ENCODE measurements at places on chromosomes 1 and 21.

DNA sequence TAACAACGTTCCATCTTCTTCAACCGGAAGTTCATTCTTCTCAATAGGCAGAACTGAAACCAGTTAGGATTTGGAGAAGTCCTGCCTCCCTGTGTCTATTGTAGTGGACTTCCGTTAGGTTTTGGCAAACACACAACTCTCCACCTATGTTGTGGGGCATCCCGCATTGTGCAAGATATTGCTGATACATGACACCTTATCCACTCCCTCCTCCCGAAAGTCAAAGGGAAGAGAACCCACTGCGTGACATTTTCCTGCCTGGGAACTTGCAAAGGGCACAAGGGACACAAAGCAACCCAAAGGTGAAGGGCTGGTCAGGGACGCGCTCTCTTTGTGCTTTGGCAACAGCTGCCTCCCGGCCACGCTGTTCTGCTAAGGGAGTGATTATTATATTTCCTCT is 164.8 kb downstream of the TPR start:
- DNase-seq = no peak

- no peak for DNase-seq
Observed at GRCh38 chr1:48059289-48059688, 62.1 kb upstream of the TRABD2B start.

DNA sequence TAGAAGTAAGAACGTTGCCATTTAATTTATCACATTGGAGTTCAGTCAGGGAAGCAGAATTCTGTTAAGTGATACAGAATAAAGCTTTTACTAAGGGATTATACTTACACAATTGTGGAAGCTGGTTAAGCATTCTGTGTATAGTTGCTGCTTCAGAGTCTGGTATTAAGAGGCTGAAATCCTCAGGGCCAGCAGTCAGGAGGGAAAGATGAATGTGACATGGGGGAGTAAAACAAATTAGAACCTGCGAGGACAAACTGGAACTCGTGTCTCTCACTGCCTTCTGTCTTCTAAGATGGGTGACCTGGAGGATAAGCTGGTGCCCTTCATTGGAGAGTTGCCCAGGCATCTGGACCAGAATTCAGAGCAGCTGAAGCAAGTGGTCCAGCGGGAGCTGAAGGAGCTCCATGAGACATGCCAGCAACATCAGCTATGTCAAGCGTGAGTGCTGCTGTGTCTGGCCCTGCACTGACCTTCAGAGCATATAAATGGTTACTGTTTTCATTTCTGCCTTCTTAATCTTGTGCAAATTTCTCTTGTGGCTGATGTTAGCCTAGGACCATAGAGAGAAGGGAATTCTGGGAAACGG is 23.0 kb downstream of the MARK1 start:
- DNase-seq = no peak

GRCh38 chr1:14685078-14685477 is 86.6 kb downstream of the KAZN start:
- no peak for DNase-seq

DNA sequence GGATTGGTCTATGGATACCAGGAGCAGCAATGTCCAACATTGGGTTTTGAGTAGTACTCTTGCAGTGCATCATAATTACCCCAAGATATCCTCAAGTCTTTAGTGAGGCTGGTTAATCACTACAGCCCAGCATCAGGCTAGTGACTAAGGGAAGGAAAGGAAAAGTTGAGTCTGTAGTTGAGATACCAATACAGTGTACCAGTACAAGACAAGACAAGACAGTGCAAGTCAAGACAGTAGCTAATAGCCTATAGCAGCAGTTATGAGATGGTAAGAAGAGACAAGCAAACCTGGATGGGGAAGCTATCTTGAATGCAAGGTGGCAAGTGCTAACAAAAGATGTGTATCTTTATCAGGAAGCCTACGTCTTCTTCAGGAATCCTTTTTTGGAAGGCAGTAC is 13.3 kb upstream of the GNG12 start:
- DNase-seq = no peak

- no peak for DNase-seq
Observed at GRCh38 chr1:22861764-22862440, 110.8 kb downstream of the LACTBL1 start.

GRCh38 chr1:161905269-161905884 is 118.3 kb downstream of the OLFML2B start:
- peak; percentile 11 for DNase-seq

DNA sequence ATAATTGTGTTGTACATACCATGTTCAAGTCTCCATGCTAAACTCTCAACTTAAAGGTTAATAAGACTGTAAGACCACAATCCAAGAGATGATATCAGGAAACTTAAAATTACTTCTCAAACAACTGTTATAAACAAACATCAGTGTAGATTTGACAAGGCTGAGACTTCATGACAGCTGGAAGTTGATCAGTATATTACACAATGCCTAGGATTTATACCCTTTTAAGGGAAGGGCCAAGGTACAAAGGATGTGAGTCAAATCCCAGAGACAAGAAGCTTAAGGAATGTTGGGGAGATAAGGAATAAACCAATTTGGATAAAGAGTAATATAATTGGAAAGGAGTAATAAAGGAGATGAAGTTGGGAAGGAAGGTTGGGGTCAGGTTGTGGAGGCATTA is 98.8 kb downstream of the LBR start:
- DNase-seq = no peak

- DNase-seq = no peak
Observed at GRCh38 chr1:56910441-56910985, 55.3 kb downstream of the C8B start.

DNA sequence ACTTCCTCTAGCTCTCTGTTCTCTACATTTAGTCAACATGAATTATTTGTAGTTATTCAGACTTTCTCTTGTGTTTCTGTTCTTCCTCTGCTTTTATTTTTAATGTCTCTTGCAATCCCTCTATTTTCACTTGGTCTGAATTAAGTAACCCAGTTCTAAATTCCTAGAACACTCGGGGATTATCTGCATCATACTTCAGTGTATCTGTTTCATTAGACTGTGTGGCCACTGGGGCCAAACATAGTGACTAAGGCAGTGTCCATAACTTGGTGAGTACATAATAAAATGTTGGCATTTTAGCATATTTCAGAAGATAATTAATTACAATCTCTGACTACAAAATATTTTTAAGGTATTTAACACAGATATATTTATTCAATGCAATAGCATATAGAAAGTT is 1087.2 kb upstream of the B3GALT2 start:
- no peak for DNase-seq

DNA sequence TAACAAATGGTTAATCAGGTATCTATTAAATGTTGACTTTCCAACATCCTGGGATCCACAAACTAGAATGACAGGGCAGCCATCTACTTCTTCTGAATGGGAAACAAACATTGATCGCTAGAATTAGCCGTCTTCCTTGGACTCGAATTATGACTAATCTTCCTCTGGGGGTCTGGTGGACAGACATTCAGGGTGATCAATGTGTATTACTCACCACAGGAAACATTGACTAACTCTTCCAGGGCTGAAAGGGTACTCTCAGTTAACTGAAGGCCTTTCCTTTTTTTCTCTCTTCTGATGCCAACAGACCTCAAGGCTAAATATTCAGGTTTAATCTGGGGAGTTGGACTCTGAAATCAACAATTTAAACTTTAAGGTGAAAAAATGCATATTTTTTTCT is 9.5 kb downstream of the NOL9 start:
- DNase-seq = no peak

- DNase-seq = peak; percentile 6
Observed at GRCh38 chr1:189859385-189859977, 618.2 kb downstream of the BRINP3 start.

DNA sequence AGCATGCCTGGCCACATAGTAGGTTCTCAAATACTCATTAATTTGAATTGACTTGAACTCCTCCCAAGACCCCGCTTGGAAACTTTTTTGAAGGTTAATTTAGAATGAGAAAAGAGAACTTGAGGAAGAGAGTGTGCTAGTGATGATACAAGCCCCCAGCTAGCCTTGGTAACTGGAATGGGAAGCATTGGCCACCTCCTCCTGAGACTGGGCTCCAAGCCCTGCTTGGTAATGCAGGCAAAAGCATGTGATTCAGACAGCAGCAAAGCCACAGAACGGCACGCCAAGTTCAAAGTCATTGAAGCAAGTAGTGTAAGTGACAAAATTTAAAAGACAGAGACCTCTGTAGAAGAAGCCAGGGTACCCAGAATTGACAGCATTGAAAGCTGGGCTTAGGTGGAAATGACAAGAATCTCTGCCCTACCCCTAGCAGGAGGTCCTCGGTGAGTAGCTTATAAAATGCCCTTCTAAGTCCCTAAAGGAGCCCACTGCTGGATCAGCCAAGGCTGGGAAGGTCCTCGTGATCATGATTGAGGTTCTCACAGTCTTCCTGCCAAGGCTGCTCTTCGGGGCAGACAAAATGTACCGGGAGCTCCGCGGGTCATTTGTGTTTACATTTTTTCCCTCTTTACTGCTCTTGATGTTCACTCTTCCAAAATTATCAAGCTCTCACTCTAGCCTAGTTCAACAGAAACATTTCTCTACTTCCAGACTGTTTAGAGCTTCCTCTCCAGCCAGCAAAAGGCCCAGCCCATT is 99.4 kb downstream of the TSEN15 start:
- DNase-seq = no peak

DNA sequence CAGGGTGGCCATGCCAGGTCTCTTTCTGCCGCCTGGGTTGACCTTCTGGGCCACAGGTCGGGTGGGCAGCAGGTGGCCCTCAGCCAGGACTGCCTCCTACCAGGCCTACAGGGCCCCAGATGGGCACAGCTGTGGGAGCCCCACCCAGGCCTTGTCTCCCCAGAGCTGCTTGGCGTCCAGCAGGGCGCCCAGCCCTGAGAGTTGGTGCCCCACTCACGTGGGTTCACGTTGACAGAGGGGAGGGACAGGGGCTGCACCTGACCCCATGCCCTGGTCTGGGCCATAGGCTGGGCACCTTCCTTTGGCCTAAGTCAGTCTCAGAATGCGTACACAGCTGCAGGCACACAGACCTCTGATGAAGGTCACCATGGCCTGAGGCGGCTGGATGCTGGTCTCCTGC is 16.7 kb downstream of the PRDM16 start:
- DNase-seq = no peak

- DNase-seq = no peak
Observed at GRCh38 chr21:36928960-36929359, 37.5 kb downstream of the HLCS start.

DNA sequence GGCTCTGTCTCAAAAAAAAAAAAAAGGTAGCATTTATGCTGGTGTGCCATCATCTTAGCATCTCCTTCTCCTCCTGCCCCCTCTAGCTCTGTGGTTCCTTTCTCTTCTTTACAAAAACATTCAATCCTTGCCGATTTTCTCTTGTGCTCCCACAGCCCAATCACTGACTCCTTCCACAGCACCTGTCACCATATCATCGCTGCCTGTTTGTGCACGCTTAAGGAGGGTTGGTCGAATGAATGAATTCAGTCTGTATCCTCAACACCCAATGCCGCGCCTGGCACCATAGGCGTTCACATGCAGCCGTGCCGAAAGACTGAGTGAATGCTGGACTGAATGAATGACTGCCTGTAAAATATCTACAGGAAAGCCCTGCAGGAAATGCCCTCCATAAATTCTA is 7.9 kb downstream of the RNU5D-1 start:
- no peak for DNase-seq

- no peak for DNase-seq
Observed at GRCh38 chr21:31383770-31384169, 39.7 kb upstream of the TIAM1 start.

GRCh38 chr1:206578068-206578977 is 33.9 kb downstream of the EIF2D start:
- no peak for DNase-seq

DNA sequence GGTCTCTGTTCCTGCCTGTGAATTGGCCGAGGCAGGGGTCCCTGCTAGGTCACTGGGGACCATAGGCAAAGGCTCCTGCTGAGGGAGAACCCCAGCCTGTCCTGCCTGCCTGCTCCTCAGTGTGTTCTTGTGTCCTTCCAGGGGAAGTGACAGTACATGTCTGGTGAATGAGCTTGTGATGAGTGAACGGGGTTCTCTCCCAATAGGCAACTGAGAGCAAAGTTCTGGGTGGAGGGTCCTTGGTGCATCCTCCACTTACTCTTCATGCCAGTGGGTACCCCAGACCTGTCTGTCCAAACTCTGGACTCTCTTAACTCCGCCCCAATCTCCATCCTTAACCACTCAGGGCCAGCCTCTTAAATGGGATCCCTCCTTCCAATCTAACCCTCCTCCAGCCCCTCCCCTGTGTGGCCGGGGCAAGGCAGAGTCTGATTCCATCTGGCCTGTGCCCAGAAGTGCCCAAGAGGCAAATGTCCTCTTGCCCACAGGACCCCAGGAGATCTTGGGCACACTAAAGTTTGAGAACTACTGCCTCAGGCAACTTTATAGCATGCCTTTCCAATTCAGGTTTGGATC is 2.0 kb downstream of the XKR8 start:
- no peak for DNase-seq

DNA sequence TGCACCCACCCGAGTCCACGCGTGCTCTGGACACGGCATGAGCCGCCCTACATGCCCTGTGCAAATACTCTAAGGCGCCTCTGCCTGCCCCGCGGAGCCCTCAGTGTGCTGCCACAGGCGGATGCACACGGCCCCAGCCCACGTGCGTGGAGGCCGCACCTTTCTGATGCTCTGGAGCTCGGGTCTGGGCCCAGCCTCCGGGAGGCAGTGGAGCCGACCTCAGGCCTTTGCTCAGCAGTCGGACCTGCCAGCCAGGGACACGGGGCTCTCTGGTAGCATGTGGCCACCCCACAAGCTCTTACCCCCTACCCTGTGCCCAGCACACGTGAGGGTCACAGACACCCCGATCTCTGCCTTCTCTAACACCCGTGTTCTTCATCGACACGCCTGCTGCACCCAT is 2.1 kb downstream of the TMEM240 start:
- DNase-seq = no peak

GRCh38 chr1:13890766-13891165 is 190.8 kb downstream of the PRDM2 start:
- DNase-seq = no peak

GRCh38 chr1:187516874-187517273 is 688.1 kb downstream of the PLA2G4A start:
- no peak for DNase-seq

GRCh38 chr1:181136738-181137122 is 48.2 kb downstream of the IER5 start:
- DNase-seq = no peak

DNA sequence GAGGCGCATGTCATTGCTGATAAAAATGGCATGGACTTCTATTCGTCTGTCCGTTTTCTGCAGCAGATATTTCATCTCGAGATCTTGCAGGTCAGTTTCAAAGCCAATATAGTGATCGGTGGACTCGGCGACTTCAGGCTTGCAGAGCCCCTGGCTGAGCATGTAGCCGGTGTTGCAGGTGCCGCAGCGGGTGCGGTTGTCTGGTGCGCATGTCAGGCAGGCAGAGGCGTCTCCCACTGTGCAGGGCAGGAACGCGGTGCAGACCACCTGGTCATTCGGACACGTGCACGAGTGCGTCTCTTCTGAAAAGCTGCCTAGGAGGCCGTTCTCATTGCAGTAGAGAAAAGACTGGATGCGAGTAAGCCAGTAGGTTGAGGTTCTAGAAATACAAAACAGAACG is 378.9 kb downstream of the BRINP3 start:
- no peak for DNase-seq

GRCh38 chr1:96973605-96974004 is 252.0 kb downstream of the PTBP2 start:
- no peak for DNase-seq

All from stimulated activated CD4-positive, alpha-beta T cell treated with anti-CD3 and anti-CD28 coated beads, Interleukin-4, amount 100 ng/mL, for 1 hour (primary cell).